ENCODE measurements at places on chromosomes 1 and 21.

GRCh38 chr1:243471026-243471685, 215.3 kb downstream of the SDCCAG8 start:
- peak; percentile 100 for DNase-seq

DNA sequence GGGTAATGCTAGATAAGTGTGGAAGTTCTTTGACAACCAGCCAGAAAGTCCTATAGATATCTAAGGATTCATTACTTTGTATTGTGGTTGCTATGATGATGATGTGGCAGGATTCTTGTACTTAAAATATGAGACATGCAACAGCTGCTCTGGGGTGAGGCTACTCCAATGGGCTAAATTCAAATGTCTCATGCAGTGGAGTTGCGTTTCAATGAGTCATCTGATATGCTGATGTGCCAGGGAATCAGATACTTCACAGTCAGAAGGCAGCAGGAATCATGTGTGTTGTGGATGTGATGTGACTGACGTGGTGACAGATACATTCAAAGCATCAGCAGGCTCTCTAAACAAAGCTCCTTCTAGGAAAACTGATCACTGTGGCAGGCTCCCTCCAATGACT, 66.5 kb downstream of the TSEN15 start:
- no peak for DNase-seq

- DNase-seq: no peak
Measured at GRCh38 chr1:150352866-150353265, 11.1 kb upstream of the RPRD2 start.

GRCh38 chr1:46019348-46019747, 113.1 kb downstream of the PIK3R3 start:
- no peak for DNase-seq

DNA sequence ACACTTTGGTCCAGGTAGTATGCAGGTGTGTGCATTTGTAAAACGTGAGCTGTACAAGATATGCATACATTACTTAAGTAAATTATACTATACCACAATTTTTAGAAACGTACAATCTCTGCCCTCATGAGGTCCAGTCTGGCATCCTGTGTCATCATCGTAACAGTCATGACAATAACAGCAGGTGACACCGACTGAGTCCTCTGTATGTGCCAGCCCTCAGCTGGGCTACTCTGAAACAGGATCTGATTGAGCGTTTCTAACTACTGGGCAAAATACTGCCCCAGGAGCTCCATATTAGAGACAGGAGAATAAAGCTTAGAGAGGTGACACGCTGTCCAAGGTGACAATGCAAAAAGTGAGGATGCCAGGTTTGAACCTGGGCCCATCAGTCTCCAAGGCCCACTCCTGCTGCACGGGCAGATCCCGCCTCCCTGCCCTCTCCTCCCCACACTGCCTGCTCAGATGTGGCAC, 47.2 kb upstream of the ECE1 start:
- DNase-seq: no peak
